ENCODE measurements at places on chromosomes 2 and 18.
A peak's percentile ranks its signal among the peaks of the same experiment; 100 is the strongest.

DNA sequence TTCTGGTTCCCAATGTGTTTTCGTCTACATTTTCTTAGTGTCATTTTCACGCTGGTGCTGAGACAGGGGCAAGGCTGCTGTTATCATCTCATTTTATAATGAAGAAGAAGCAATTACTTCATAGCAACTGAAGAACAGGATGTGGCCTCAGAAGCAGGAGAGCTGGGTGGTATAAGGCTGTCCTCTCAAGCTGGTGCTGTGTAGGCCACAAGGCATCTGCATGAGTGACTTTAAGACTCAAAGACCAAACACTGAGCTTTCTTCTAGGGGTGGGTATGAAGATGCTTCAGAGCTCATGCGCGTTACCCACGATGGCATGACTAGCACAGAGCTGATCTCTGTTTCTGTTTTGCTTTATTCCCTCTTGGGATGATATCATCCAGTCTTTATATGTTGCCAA is 7.3 kb downstream of the IL36G start:
- DNase-seq = peak; percentile 54

GRCh38 chr2:39405364-39405763 is 31.7 kb downstream of the MAP4K3 start:
- no peak for DNase-seq

DNA sequence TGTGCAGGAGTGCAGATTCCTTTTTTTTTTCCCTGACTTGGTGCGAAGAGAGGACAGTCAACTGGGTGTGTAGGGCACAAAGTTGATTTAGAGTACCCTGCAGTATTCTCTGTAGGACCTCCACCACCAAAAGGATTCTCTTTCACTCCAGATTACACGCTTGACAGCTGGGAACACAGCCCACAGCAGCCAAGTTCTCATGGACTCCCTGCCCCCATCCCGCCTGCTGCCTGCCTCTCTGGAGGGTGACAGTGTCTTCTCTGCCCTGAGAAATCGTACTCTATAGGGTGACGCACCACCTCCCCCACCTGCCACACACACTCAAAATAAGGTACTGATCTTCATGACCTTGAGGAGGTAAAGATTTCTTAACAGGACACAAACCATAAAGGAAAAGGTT is 26.6 kb upstream of the IHH start:
- DNase-seq = no peak

GRCh38 chr2:113216891-113217454 is 43.2 kb downstream of the PSD4 start:
- DNase-seq = no peak

GRCh38 chr2:179770029-179770428 is 91.4 kb downstream of the ZNF385B start:
- no peak for DNase-seq

DNA sequence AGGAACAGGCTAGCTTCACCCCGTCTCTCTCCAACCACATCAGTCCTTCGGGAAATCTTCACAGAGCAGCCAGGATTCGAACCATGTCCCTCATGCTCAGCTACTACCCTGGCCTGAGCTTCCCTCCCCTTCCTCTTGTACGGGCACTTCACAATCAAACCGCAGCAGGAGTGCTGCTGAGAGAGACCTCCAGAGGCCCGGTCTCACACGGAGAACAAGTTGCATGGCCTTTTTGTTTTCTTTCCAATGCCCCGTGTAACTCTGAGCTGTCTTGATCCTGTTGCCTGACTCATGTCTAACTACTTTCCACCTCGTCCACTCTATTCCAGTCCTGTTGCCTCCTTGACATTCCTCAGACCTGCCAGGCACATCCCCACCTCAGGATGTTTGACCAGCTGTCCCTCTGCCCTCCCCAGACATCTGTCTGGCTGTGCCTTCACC is 25.4 kb downstream of the FBLN7 start:
- no peak for DNase-seq

DNA sequence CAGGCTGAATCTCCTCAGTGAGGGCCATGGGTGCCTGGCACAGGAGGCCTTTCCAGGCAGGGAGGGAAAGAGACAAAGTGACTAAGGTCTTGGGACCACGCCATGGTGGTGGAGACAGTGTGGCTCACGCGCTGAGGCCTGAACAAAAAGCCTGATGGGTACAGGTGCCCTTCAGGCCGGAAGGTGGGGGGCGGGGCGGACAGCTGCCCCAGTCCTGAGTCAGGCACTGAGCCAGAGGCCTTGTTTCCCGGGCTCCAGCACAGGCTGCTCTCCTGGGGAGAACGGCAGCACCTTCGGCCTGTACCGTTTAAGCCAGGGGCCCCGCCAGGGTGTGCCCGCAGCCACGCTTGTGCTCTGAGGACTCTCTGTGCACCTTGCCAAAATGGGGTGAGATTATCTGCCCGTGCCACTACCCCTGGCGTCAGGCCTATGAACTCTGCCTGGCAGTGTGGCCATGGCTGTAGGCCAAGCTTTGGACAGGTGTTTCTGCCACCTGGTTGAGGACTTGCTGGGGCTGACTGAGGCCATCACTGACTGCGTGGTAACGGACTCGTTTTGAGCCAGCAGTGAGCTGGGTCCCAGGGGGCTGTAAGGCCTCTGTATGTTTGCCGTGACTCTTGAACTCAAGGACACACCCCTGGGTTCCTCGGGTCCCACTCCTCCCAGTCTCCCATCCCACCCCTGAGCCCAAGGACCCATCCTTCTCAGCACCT is 31.7 kb upstream of the DNMT3A start:
- no peak for DNase-seq

GRCh38 chr2:207825978-207826377 is 56.3 kb upstream of the FZD5 start:
- no peak for DNase-seq

DNA sequence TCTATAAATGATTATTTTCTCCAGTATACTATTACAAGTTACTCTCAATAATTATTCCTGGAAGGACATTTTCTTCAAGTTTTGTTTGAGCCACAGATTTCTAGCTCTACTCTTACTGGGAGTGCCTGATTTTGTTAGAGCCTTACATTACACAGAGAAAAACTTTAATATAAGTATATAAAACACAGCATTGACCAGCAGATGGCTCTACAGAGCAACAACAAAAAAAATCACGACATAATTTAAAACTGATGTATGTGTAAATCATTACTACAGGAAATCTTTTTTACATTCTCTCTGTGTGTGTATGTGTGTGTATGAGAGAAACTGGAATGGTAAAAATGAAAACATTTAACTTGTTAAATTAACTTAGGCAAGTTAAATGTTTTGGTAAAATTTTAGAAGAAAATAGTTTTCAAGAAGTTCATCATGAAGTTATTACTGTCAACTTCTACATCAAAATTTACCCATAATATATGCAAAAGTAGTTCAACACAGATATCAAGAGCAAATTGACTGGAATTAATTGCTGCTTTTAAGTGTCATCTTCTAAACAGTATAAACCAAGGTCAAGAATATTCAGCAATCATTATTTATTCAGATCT is 103.3 kb downstream of the MDH1 start:
- no peak for DNase-seq

DNA sequence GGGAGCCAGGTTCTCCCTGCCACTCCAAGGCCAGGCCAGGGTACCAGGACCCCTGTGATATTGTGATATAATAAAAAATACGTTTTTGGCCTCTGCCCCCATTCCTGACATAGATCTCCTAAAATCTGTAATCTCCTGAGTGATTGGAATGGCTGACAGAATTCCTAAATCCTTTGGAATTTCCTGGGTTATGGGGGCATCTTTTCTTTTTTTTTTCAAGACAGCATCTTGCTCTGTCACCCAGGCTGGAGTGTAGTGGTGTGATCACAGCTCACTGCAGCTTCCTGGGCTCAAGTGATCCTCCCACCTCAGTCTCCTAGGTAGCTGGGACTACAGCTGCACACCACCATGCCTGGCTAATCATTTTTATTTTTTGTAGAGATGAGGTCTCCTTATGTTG is 26.2 kb upstream of the TUBB6 start:
- DNase-seq = no peak

- DNase-seq = no peak
Measured at GRCh38 chr18:8399138-8399537, 210.1 kb upstream of the RAB12 start.

- no peak for DNase-seq
Measured at GRCh38 chr2:200575957-200576356, 9.9 kb upstream of the AOX1 start.

- no peak for DNase-seq
Measured at GRCh38 chr2:138267902-138268254, 233.7 kb upstream of the SPOPL start.

- no peak for DNase-seq
Measured at GRCh38 chr2:124180635-124181034, 155.5 kb downstream of the CNTNAP5 start.

- no peak for DNase-seq
Measured at GRCh38 chr2:174171686-174172445, 76.5 kb downstream of the OLA1 start.

DNA sequence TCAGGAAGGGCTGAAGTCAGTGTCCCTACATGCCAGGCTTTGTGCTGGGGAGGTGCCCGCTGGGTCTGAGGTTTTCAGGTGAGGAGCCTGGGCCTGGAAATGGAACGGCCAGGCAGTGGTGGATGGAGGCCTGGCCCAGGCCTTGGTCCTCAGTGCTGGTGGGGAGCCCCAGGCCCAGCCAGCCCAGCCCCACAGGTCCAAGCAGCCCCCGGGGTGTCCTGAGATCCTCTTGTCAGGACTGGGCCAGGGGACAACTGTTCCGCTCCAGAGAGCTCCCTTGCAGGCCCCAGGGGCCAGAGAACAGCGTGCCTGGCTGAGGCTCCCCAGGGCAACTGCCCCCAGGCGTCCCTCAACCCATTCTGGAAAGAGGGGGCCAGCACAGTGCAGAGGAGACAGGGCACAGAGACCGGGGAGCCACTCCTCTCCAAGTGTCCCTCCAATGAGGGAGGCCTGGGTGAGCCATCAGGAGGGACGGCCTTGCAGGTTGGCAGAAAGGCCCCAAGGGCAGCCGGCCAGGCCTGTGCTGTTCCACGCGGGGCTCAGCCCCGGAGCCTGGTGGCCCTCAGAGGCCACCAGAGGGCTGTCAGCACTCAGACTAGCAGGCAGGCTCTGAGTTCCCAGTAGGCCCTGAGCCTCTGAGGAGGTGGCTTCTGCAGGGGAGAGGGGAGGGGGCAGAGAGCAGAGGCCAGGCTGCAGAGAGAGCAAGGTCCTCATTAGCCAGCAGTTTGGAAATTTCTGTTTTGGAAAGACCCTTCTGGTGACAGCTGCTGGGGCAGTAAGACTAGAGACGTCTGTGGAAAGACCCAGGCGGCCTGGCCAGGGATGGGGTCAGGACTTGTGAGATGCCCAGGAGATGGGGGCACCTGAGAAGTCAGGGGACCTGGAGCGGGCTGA is 29.4 kb upstream of the SNED1 start:
- DNase-seq = no peak

DNA sequence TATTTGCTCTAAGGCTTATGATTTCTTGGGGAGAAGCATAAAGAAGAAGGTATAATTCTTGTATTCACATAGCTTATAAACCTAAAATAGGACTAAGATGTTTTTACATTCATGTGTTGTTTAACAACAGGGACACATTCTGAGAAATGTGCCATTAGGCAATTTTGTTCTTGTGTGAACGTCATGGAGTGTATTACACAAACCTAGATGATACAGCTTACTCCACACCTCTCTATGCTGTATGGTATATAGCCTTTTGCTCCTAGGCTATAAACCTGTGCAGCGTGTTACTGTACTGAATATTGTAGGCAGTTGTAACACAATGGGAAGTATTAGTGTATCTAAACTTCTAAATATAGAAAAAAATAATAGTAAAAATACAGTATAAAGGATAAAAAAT is 92.1 kb downstream of the PHLPP1 start:
- DNase-seq = no peak

DNA sequence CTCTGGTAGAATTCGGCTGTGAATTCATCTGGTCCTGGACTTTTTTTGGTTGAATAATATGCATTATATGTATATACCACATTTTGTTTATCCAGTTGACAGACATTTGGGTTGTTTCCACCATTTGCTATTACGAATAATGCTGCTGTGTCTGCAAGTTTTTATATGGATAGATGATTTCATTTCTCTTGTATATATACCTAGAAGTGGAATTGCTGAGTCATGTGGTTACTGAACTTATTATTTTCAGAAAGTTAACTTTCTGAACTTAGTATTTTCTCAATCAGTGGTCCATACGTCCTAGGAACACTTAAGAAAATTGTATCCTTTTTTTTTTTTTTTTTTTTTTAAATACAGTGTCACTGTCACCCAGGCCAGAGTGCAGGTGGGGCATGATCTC is 63.3 kb downstream of the RIF1 start:
- DNase-seq = no peak

DNA sequence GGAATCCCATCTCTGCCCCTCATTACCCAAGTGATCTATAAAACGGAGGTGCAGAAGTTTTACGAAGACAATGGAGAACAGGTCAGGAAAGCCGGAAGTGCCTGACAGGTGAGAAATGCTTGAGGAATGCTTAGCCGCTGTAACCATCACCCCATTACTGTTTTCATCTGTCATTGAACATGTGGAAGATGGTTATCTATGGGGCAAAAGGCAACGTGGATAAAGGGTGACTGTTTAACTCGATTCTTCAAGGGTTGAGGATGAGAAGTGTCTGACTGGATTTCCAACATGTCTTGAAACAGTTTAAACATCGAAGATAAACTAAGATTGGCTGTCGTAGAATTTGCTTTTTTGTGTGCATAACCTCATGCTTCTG is 17.3 kb downstream of the HK2 start:
- DNase-seq = no peak

DNA sequence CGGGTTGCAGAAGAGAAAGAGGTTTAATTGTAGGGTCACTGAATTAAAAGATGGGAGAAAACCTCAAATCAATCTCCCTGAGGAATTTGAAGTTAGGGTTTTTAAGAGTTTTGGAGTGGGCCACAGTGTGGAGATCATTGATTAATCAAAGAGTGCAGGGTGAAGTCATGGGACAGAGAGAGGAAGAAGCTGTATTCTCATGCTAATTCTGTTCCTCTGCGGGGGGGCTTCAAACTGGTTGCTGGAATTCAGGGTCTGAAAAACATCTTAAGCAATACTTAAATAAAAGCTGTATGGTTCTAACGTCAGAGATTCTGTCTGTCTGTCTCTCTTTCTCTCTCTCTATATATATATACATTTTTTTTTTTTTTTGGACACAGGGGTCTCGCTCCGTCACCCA is 169.8 kb upstream of the SPATS2L start:
- no peak for DNase-seq

DNA sequence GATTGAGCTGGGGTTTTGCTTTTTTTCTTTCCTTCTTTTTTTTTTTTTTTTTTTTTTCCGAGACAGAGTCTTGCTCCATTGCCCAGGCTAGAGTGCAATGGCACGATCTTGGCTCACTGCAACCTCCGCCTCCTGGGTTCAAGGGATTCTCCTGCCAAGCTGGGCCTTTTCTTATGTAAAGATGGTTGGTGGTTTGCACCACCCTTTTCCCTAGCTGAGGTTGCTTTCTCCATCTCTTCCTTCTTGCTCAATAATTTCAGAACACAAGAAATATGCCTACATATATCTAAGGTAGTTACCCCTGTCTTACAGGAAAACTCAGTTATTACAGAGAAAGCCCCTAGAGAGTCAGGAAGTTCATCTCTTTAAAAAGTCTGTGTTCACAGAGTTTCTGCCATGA is 7.0 kb downstream of the TTC39C start:
- no peak for DNase-seq

DNA sequence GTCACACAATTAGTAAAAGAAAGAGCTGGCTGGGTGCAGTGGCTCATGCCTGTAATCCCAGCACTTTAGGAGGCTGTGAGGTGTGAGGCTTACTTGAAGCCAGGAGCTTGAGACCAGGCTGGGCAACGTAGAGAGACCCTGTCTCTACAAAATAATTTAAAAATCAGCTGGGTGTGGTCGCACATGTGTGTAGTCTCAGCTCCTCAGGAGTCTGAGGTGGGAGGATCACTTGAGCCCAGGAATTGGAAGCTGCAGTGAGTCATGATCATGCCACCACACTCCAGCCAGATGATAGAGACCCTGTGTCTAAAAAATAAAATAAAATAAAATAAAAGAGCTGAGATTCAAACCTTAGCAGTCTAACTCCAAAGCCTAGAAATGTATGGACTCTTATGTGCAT is 39.0 kb upstream of the NEDD4L start:
- no peak for DNase-seq
